ENCODE measurements at places on chromosomes 5 and 9. TPM values are rescaled to one million over a fixed set of nuclear protein-coding genes. Genes with fewer than 3 reads are reported as not detected.
A peak's percentile ranks its signal among the peaks of the same experiment; 100 is the strongest.

DNA sequence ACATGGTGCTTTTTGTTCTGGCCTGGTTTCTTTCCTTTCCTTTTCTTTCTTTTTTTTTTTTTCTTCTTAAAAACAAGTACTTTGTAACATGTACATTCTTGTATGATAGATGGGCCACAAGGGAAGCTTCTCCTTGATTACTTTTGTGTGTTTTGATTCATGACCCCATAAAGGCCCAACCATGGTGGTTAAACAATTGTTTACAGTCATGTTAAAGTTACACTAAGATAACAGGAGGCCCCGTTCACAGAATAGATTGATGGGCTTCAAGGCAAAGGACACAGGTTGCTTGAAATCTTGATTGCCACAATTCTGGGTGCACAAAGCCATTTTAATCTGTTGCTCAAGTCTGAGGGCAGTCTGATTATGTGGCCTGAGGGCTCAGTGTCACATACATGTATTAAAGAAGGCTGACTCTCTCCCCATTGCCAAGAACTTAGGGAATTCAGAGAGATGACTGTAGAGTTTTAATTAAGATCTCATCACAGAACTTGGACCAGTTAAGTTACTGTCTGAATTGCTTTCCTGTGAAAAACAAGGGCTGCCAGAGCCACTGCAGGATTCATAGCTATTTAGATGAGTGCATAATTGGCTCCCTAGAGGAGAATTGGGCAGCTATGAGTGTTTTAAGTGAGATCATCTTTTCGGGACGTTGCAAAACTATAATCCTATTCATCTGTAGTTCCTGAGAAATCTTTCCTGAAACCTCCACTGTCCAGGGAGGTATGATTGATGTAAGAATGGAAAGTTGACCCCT lies 163.4 kb downstream of the TLE4 start:
- DNase-seq, result no peak
- no peaks in the 10 kb centered on the region for H3K36me3 ChIP-seq
- H3K4me1 ChIP-seq, result peaks cover 3% of the 10 kb centered on the region
- H3K4me3 ChIP-seq, result no peak overlapping the region
- H3K27me3 ChIP-seq, result no peaks in the 10 kb centered on the region

FAM221B gene
- total RNA-seq, result not detected

DNA sequence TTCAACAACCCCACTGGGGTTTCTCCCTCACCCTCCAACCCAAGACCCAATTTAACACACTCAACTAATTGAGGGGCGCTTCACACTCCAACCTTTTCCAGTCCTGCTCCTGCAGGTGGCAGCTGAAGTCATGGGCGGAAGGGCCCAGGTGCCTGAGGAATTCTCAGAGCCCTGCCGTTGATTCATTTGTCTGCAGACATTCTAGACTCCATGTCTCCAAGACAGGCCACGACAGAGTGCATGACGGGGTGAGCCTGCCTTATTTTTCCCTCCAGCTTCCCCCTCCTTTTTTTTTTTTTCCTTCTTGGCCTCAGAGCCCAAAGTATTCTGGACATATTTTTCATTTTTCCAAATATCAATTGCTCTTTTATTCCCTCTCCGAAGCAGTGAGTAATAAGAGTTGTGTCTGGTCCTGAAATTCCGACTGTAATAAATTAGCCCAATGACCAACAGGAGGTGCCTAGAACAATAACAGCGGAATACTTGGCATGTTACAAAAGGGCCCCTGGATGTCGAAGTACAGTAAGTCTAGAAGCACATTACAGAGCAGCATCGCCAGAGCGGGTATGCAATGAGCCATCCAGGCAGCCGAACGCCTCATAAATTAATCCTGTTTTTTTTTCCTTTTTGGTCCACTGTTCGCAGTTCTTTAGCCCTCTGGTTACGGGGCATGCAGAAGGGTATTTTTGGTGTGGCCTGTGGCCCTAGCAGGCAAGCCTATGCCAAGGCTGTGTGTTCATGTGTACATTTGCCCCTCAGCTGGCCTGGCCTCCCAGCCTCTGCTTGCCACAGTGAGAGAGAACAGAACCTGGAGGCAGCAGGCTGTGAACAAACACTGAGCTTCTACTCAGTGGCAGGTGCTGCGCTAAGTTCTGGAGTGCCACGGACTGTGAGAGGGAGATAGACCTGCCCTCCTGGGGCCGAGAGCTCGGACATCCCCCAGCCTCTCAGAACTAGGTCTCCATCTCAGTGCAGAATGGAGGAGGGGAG lies 8.6 kb upstream of the SMIM23 start:
- peaks cover 14% of the 10 kb centered on the region for H3K27me3 ChIP-seq
- no peak overlapping the region for H3K4me3 ChIP-seq
- no peaks in the 10 kb centered on the region for H3K36me3 ChIP-seq
- no peaks in the 10 kb centered on the region for H3K4me1 ChIP-seq
- no peak for DNase-seq

SPINK1 gene
- total RNA-seq, result not detected

DNA sequence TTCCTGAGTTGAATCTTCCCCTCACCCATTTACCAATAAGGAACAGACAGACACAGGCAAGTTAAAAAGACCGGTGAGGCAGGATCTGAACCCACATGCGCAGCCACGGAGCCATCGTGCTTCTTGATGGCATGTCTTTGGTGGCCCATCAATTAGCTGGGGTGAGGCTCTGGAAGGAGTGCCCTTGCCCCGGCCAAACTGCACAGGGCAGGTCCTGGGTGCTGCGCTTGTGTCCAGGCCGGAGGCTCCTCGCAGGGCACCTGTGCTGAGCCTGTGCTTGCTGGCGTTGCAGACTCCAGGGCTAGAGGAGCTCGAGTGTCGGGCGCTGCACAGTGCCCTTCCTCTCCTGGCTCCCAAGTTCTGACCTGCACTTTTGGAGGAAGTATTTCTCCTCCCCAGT lies 66.4 kb downstream of the PSMB7 start:
- no peak for DNase-seq
- H3K36me3 ChIP-seq, result peaks cover 26% of the 10 kb centered on the region
- H3K4me1 ChIP-seq, result no peaks in the 10 kb centered on the region
- H3K27me3 ChIP-seq, result no peaks in the 10 kb centered on the region
- H3K27ac ChIP-seq, result peak overlapping the region; percentile 18
- no peak overlapping the region for H3K4me3 ChIP-seq

DNA sequence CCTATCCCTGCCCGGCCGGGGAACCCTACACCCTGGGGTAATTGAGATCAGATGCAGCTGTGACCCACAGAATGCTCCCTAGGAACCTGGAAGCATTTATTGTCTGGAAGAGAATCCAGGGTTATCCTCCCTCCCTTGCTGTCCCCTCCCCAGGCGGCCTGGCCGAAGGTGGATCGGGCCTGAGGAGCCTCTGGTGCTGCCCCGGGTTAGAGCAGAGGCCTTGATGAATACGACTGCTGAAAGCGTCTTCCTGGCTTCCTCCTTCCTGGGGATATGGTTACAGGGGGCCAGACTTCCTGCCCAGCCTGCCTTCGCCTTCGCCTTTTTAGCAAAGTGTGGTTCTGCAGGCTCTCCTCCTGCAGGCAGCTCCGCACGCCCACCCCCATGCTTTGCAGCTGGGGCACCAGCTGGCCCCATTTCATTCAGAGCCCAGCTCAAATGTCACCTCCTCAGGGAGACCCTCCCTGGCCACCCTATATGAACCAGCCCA lies 22.5 kb upstream of the PTGS1 start:
- DNase-seq, result no peak
- peaks cover 4% of the 10 kb centered on the region for H3K4me1 ChIP-seq
- H3K36me3 ChIP-seq, result no peaks in the 10 kb centered on the region
- H3K27ac ChIP-seq, result no peak overlapping the region
- H3K4me3 ChIP-seq, result no peak overlapping the region
- peaks cover 44% of the 10 kb centered on the region for H3K27me3 ChIP-seq

DNA sequence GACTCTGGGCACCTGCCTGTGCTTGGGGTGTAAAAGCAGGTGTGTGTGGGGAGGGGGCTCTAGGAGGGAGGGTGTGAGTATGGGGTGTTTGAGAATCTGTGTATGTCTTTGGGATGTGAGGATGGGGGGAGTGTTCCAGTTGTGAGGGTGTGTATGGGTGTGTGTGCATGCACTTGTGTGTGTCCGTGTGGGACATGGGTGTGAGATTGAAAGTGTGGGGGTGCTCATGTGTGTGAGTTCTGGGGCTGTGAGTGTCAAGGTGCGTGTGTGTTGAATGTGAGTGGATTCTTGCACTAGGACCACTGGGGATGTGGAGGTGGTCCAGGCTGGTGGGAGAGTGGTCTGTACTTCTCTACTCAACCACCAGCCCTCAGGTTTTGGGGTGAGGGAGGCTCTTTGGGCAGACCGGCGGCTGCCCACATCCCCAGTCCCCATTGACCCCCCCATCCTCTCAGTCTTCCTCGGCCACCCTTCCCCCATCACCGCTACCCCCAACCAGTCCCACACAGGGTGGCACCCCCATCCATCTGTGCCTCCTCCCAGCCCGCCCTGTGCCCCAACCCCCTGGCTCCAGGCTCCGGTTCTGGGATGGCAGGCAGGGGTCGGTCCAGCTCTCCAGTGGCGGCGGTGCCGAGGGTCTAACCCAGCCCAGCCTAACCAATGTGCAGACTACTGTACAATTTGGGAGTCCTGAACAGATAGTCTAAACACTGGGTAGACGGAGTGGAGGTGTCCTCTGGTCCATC lies 31.5 kb downstream of the GOLGA2 start:
- H3K27ac ChIP-seq, result no peak overlapping the region
- peaks cover 16% of the 10 kb centered on the region for H3K27me3 ChIP-seq
- no peak overlapping the region for H3K4me3 ChIP-seq
- H3K4me1 ChIP-seq, result no peaks in the 10 kb centered on the region
- no peak for DNase-seq

AGXT2 gene
- total RNA-seq, result not detected

TMEM215 gene
- not detected for total RNA-seq

COL15A1 gene
- 0.14 TPM for total RNA-seq

GRCh38 chr5:3695818-3696217 lies 100.2 kb downstream of the IRX1 start:
- no peaks in the 10 kb centered on the region for H3K27me3 ChIP-seq
- H3K4me3 ChIP-seq, result no peak overlapping the region
- no peaks in the 10 kb centered on the region for H3K4me1 ChIP-seq
- DNase-seq, result no peak
- H3K27ac ChIP-seq, result no peak overlapping the region
- no peaks in the 10 kb centered on the region for H3K36me3 ChIP-seq

All from activated CD4-positive, alpha-beta memory T cell treated with anti-CD3 and anti-CD28 coated beads for 36 hours (primary cell).